Fibroblast of skin of scalp (primary cell): ENCODE measurements at places on chromosomes 11 and 22.
A peak's percentile ranks its signal among the peaks of the same experiment; 100 is the strongest.

DNA sequence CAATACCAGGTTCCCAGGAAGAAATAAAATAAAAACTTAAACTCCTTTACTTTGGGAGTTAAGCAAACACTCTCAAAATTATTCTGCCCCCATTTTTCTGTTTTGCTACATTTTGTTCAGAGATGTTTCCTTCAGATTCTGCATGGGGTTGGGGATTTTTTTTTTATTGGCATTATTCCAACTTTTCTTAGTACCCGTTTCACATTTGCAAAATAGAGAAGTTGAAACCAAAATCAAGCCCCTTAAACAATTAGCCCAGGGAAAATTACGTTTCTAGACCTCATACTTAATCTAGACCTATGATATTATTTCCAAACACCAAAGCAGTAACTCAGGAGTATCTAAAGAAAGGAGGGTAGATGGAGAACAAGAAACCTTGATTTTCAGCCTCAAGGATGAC, 20.6 kb upstream of the MS4A7 start:
- DNase-seq, result no peak

DNA sequence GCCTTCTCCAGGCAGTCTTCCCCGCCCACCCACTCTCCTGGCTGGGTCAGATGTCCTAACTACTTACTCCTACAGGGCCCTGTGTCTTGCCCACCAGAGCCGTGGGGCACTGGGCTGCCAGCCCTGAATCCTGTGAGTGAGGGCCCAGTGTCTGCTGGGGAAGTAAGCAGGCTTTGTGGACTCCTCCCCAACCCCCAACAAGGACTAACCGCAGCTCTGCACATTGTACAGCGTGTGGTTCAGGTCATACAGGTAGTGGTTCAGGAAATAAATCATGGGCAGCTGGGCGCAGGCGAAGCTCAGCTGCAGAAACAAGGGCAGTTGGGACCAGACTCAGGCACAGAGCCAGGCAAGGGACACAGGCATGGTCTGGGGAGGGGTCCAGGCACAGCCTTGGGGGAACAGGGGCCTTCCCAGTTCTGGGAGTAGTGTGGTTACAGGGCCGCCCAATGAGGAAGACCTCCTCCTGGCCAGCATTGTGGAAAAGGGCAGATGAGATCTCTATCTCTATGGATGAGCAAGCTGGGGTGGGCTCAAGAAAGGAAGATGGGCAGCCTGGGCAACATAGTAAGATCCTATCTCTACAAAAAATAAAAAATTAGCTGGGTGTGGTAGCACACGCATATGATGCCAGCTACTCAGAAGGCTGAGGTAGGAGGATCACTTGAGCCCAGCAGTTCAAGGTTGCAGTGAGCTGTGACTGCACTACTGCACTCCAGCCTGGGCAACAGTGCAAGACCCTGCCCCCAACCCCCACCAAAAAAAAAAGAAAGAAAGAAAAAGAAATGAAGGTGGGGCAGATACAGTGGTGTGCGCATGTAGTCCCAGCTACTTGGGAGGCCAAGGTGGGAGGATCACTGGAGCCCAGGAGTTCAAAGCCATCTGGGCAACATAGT, 5.5 kb downstream of the UNC93B1 start:
- DNase-seq, result no peak

- DNase-seq, result peak; percentile 89
Observed at GRCh38 chr11:66317322-66317722, 478 bp upstream of the CD248 start.

DNA sequence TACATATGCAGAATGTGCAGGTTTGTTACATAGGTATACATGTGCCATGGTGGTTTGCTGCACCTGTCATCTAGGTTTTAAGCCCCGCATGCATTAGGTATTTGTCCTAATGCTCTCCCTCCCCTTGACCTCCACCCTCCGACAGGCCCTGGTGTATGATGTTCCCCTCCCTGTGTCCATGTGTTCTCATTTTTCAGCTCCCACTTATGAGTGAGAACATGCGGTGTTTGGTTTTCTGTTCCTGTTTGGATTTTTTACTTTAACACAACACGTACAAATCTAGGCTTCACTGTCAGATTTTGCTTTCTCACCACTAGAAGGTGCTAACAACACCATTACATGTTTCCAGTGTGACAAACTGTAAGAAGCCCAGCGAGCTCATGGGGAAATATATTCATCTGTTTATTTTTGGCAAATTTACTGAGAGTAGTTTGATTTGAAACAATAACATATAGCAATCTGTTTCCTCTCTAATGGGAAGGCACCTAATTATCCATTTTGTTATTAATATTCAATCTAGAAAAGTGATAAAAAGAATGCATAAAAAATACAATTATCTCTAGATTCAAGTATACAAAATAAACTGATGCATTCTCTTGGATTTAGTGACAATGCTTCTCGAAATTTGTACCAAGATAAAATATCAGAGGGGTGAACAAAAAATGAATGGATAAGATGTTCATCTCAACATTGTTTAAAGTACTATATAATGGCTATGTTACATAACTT, 23.2 kb upstream of the BIRC3 start:
- DNase-seq, result peak; percentile 69

DNA sequence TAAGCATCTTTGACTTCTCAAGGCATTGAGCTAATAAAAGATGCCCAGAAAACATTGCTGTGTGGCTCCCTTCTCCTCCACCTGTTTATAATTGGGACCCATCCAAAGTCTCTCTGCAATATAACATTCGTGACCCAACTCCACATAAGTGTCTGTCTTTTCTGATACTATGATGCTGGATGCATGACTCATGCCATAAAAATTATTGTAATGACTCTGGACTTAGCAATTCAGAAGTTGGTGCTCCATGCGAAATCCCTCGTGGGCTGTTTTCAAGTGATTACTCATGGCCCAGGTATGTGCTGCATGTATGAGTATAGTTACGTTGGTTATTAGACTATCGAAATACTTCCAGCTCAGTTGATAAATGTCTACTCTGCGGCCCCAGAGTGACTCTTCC, 11.7 kb downstream of the FJX1 start:
- peak; percentile 99 for DNase-seq
